ENCODE measurements at places on chromosomes 7 and 10.
A peak's percentile ranks its signal among the peaks of the same experiment; 100 is the strongest.

- peak; percentile 29 for DNase-seq
These were observed 13.5 kb downstream of the NEUROD6 start for GRCh38 chr7:31327071-31327470.

DNA sequence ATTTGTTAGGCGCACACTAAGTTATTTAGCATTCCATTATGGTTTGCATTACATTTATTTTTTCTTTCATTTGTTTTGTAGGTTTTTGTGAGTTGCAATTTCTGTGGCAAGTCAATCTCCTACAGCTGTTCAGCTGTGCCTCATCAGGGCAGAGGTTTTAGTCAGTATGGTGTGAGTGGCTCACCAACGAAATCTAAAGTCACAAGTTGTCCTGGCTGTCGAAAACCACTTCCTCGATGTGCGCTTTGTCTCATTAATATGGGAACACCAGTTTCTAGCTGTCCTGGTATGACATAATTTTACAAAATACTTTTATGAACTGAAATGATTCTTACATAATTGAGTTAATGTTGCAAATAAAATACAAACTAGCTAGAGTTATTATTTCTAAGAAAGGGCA is 29.5 kb downstream of the MIOS start:
- DNase-seq = no peak

DNA sequence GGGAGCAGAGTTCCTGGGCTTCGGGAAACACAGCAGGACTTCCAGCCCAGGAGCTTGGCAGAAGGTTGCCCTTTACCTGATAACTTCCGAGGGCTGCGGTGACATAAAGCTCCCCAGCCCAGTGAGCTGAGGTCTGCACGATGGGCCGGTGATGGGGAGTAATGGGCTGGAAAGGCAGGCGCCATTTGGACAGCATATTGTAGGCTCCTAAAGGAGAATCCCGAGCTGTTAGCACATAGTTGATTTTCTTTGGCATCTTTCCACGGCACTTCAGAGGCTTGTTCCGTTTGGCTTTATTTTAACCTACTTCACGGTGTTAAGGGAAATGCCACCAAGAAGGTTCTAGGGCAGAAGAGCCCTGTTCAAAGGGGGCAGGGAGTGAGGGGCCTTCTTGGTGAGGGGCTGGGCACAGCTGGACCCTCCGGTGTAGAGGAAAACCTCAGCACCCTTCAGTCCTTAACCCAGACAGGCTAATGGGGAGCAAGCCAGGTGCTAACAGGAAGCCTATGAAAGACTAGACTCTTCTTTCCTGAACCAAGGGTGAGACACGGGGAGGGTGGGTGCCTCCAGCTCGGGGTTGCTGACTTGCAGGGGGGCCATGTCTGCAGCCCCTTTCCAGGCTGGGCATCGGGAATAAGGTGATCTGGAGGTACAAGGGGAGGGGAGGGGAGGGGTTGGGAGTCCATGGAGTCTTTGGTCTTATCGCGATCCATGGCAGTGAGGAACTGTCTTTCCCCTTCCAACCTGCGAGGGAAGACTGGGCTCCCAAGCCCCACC is 347.7 kb downstream of the GLRX3 start:
- no peak for DNase-seq

DNA sequence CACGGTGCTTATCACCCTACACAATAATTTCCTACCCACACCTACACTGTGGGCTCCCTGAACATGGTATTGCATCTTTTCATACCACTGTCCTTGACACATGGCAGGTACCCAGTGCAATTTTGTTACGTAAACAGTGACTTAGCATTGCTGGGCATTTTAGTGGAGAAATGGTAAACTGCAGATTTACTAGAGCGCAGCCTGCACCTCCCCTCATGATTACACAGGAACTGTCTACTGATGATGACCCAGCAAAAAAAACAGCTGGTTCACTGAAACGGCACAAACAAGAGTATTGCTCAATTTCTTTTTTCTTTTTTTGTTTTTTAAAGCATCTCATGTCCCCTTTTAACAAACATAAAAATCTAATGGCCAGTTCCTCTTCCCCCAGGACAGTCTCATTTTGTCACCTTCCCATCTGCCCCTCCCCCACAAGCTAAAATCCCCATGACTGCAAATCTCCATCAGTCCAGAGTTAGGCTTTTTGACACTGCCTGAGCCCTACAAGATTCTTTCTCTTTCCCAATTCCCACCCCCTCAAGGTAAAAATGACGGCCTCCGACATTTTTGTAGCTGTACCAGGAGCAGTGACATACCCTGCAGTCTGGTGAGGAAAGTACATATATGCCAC is 2.8 kb downstream of the ZNF746 start:
- no peak for DNase-seq

DNA sequence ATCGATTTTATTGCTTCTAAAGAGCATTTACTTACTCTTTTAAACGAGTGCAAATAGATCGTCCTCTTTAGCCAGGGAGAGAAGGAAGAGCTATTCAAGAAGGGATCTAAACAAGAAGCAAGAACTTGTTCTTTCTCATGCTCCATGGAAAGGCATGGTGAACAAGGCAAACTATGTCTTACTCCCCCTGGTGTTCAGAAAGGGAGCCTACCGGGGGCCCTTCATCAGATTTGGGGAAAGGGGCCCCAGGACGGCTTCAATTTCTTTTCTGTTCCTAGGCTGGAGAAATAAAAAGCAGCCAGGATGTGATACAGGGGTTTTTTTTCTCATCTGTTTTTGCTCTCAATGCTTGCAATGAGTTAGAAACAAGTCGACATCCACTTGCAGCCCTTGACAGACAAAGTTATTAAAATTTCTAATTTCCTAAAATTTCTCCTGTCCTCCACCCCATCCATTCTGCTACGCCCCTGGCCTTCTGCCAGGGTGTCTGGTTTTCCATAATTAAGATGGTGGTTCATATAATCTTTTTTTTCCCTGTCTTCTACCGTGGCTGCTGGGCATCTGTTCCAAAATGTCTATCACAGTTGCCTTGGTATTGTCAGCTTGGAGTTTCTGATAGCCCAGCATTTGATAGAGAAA is 214.4 kb downstream of the CREB5 start:
- no peak for DNase-seq

DNA sequence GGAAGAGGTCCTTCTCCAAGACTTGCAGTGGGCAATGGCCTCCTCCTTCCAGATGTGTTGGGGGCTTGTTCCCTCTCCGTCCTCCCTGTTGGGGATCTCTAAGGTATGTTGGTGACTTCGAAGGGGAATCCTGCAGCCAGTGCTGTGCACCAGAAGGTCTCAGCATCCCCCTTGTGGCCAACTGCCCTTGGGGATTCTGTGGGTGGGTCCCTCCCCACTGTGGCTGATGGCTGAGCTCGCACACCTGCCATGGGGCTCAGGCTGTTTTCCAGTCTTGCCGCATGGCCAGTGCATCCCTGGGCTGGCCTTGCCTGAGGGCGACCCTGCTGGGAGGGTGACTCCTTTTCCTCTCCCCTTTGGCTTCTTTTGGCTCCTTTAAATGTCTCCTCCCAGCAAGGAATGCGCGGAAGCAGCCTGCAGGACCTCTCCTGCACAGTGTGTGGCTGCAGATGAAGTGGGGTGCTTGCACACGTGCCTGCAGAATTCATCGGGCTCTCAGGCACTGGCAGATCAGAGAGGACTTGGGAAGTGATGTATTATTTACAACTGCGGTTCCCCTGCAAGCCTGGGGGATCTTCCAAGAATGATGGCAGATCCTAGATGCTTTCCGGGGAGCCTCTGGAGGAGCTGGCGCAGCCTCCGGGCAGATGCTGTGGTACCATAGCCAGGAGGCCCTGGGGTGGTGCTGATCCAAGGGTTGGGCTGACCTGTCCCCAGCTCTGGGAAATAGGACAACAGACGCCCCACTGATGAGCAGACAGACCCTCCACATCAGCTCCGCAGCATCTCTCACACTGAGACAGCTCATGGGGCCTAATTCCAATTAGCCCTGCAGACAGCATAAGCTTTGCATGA is 410.0 kb downstream of the TCERG1L start:
- DNase-seq = no peak

DNA sequence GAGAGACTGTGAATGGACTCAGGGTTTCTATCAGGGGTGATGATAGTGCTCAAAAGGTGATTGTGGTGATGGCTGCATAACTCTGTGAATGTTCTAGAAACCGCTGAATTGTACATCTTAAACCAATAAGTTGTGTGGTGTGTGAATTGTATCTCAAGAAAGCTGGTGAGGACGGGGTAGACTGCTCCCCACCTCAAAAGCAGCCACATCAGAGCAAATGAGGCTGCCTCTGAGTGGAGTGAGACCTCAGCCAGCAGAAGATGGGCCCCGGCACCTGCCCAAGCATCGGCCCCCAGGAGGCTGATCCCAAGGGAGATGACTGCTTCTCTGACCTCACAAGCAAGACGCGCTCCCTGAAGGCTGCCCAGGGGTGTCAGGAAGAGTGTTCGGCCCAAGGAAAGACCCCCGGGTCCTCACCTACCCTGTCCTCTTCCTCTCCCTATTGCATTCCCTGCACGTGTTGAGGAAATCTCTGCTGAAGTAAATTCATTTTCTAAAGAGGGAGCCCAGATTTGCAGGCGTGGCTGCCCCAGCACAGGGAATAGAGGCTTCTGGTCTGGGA is 279.3 kb upstream of the SHH start:
- no peak for DNase-seq

GRCh38 chr10:130079614-130080460 is 30.8 kb downstream of the C10orf143 start:
- no peak for DNase-seq

DNA sequence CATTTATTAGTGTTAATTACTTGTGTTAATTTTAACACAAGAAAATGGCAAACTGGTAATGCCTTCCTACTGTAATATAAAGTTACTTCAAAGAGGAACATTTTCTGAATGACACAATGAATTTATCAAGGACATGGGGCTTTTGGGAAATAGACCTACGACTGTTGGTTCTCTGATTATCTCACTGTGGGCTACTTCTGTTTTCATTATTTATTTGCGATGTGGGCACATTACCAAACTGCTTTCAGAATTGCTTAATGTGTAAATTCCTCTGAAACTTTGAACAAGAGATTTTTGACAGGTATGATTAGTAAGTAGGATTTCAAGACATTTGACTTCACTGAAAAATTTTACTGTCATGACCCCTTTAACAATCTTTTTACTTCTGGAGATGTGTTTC is 535.6 kb downstream of the CNTNAP2 start:
- no peak for DNase-seq

GRCh38 chr10:53607691-53608090 is 835.1 kb upstream of the MBL2 start:
- no peak for DNase-seq

- peak; percentile 48 for DNase-seq
These were observed at the start of gene IGF2BP3 for GRCh38 chr7:23470330-23471105. IGF2BP3 (minus strand) TSS chr7:23470491; CDS start chr7:23470110, 381 bp downstream.

DNA sequence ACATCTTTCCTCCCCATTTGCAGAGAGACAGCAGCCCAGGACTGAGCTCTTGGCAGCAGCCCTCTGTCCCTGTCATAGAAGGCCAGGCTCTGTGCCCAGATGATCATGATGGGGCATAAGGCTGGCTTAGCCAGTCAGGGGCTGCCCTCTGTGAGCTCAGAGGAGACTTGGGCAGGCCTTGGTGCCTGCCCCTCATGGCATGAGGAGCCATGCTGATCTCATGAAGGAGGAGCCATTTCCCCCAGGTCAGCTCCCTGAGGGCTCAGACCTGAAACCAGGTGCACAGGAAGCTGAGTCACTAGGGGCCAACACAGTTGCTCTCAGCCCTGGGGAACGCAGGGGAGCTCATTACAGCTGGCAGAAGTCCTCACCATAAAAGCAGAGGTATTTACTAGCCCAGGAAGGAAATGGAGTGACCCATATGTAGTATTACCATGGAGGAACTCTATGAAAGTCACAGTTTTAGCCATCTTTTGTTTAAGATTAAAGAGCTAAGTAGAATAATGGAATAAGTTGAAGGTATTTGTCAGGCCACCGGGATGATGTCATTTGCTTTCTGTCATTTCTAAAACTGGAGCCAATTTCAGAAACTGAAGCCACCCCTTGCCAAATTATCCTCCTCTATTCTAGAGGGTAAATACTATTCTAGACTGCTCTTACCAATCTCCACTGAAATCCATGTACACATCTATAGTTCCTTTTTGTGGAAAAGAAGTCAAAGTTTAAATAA is 362.4 kb upstream of the ZNF32 start:
- DNase-seq = peak; percentile 56

DNA sequence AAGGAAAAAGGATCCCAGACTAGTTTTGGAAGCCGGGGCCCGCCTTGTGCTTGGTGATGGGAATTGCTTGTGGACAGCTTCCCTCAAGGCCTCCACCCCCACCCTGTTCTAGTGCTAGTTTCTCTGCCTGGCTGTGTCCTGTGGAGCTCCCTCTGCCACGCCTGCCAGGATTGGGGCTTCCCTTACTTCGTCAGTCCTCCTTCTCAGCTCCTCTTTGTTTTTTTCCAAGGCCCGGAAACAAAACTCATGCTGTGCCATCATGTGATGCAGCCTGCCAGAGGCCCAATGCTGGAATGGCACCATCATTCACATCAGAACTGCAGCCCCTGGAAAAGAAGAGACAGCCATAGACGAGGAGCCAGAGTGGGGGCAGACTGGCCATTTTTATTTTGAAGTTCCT is 11.2 kb downstream of the YKT6 start:
- DNase-seq = no peak

DNA sequence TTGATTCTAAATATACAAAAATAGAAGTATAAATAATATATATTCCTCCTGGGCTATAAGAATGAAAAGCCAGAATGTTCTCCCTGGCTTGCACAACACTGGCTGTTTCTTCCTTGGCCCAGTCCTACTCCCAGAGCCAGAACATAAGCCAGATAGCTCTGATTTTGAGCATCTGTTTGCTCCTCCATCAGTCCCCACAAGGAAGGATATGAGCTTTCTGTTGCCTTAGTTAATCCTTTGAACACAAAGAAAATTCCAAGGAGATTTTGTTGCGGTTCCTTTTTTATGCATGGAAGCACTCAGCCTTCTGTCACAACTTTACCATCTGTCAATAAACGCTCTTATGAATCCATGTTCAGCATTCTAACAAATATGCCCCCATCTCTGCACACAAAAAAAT is 361.8 kb downstream of the IPMK start:
- no peak for DNase-seq

GRCh38 chr7:38168890-38169570 is 9.0 kb upstream of the STARD3NL start:
- no peak for DNase-seq

DNA sequence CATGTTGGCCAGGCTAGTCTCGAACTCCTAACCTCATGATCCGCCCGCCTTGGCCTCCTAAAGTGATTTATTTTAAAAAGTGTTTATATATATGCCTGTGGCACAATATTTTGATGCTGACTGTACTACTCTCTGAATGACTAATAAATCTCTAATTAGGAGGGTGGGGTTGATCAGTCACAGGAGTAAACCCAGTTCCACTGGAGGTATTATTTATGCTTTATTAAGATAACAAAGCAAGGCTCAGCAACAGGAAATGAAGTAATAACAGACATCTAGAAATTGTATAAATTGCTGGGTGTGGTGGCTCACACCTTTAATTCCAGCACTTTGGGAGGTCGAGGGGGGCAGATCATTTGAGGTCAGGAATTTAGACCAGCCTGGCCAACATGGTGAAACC is 26.0 kb upstream of the MCU start:
- DNase-seq = peak; percentile 74

Measured in epithelial cell of prostate (primary cell).